ENCODE measurements at places on chromosomes 4 and X.

GRCh38 chr4:168522829-168523489, 26.1 kb downstream of the PALLD start:
- DNase-seq: no peak
- peaks cover 6% of the 10 kb centered on the region for H3K27me3 ChIP-seq
- H3K4me1 ChIP-seq: no peaks in the 10 kb centered on the region
- H3K4me3 ChIP-seq: no peak overlapping the region
- H3K36me3 ChIP-seq: no peaks in the 10 kb centered on the region
- no peak overlapping the region for H3K27ac ChIP-seq

- no peaks in the 10 kb centered on the region for H3K36me3 ChIP-seq
- no peak for DNase-seq
- no peak overlapping the region for H3K4me3 ChIP-seq
- H3K27ac ChIP-seq: no peak overlapping the region
These were observed 10.3 kb upstream of the SLC10A4 start for GRCh38 chr4:48472794-48473193.

- H3K4me1 ChIP-seq: no peaks in the 10 kb centered on the region
- no peak for DNase-seq
- no peak overlapping the region for H3K27ac ChIP-seq
- no peaks in the 10 kb centered on the region for H3K27me3 ChIP-seq
- no peak overlapping the region for H3K4me3 ChIP-seq
These were observed 128.2 kb downstream of the SLC7A11 start for GRCh38 chr4:138113819-138114400.

- no peaks in the 10 kb centered on the region for H3K36me3 ChIP-seq
- no peak overlapping the region for H3K4me3 ChIP-seq
- DNase-seq: no peak
- H3K27ac ChIP-seq: no peak overlapping the region
These were observed 6.3 kb upstream of the DCHS2 start for GRCh38 chr4:154497889-154498288.

- no peak for DNase-seq
- no peaks in the 10 kb centered on the region for H3K36me3 ChIP-seq
- no peaks in the 10 kb centered on the region for H3K27me3 ChIP-seq
- no peak overlapping the region for H3K4me3 ChIP-seq
These were observed 118.3 kb downstream of the ADGRL3 start for GRCh38 chr4:61318431-61318830.

Measured in activated T-cell treated with anti-CD3 and anti-CD28 coated beads, Interleukin-2, amount 50 U/mL, for 72 hours (primary cell).